ENCODE measurements at places on chromosomes 4 and X. TPM values are rescaled to one million over a fixed set of nuclear protein-coding genes. Genes with fewer than 3 reads are reported as not detected.

- DNase-seq = no peak
These were observed 26.8 kb downstream of the AMELX start for GRCh38 chrX:11319806-11320520.

The NAA11 gene
- not detected for total RNA-seq

The TBL1X gene
- 28.7 TPM for total RNA-seq

The CLDN34 gene
- total RNA-seq = not detected

GRCh38 chr4:91754716-91755115 is 549.0 kb upstream of the GRID2 start:
- DNase-seq = no peak

DNA sequence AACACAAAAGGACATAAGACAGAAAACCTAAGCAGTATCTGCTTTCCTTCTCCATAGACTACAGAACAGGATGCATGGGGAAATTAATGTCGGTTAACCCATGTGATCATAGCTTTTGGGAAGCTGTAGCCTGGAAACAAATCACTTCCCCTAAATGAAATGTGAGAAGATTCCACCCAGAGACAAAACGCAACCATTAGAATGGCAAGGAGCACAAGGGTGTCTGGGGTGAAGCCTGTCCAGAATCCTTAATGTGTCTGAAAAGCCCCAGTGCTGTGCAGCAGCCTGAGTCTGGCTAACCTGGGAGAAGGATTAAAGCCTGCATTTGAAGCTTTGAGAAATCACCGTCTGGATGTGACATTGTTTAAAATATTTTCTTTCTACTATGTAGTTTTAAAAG is 213.3 kb downstream of the ANKRD50 start:
- no peak for DNase-seq

The NHSL2 gene
- total RNA-seq = 9.9 TPM

The EDA gene
- total RNA-seq = 8.1 TPM

All from T-cell (primary cell).